ENCODE measurements at places on chromosomes 1 and 21.

GRCh38 chr1:184146202-184146601 is 94.7 kb downstream of the TSEN15 start:
- DNase-seq = no peak

GRCh38 chr1:205245096-205245495 is 17.4 kb downstream of the TMCC2 start:
- DNase-seq = no peak

DNA sequence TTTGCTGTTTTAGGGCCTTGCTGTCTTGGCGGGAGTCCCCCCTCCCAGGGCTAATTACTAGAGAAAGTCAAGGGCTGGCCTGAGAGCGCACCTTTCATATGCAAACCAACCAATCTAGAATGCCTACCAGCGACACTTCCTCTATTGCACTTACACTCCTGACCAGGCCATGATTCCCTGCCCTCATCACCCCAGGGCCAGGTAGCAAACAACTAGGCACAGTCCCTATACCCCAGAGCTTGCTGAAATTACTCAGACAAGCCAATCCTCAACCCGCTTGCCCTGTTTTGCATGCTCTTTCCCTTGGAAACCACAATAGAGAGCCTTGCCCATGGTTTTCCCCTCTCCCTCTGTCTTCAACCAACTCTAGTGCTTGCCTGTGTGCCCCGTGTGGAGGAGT is 70.3 kb downstream of the URB2 start:
- no peak for DNase-seq

DNA sequence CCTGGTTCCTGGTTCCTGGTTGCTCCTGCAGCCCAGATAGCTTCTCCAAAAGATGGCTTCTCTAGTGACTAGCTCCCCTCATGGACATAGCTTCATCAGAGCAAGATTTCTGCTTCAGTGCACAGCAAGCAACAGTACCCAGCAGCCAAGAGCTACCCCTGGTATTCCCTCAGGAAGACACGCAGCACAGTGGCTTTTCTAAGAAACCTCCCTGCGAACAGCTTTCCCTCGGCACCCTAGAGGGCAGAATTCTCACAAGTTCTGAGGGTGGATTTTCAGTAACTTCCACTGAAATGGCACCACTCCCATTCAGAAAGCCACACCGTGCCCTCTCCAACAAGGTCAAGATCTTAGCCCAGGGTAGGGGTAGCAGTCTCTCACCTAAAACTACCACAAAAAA is 128.2 kb downstream of the EIF4G3 start:
- peak; percentile 46 for DNase-seq

DNA sequence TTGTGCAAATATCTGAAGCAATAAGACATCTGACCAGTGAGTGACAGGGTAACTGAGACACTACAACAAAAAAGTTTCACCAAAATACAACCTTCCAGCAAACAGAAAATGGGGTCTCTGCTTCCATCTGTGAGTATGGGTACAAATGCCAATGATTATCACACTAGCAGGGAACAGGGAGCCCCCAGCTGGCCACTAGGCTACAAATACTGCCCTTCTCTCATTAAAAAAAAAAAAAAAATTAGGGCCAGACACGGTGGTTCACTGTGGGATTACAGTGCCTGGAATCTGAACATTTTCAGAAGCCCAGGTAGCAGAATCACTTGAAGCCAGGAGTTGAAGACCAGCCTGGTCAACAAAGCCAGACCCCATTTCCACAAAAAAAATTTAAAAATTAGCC is 48.4 kb upstream of the EDARADD start:
- DNase-seq = peak; percentile 58

DNA sequence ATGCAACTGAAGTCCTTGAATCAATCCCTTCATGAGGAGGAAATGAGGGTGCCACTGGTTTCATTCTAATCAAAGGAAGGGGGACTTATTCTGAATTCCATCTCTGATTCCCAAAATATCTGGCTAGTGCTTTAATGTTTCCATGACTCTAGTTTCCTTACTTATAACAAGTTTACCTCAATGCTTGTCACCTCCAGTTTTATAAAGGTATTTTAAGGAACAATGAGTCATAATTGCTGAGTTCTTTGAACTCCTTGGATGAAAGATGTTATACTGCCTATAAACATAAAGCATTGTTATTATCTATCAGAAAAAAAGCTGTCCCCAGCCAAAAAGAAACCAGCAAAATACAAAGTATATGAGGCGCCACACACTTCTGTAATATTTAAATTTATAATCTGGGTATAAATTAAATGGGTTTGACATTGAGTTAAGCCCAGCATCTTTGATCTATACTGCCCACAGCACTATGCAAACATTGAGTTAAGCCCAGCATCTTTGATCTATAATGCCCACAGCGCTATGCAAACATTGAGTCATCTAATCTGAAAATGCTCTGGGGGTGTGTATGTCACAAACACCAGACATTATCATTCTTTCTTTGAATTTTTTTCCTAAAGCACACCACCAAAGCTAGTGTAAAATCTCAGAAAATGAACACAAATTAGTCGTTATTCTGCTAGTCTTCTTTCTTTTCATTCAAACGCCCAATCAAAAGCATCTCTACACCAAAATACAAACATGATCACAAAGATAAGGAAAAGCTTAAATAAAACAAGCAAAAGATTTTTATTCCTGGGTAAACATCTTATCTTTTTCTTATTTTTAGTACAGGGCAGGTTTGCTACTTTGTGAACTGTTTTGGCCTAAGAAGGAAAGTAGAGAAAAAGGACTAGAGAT is 11.5 kb upstream of the CXADR start:
- no peak for DNase-seq

GRCh38 chr1:31705080-31705866 is 1.5 kb upstream of the COL16A1 start:
- peak; percentile 33 for DNase-seq

DNA sequence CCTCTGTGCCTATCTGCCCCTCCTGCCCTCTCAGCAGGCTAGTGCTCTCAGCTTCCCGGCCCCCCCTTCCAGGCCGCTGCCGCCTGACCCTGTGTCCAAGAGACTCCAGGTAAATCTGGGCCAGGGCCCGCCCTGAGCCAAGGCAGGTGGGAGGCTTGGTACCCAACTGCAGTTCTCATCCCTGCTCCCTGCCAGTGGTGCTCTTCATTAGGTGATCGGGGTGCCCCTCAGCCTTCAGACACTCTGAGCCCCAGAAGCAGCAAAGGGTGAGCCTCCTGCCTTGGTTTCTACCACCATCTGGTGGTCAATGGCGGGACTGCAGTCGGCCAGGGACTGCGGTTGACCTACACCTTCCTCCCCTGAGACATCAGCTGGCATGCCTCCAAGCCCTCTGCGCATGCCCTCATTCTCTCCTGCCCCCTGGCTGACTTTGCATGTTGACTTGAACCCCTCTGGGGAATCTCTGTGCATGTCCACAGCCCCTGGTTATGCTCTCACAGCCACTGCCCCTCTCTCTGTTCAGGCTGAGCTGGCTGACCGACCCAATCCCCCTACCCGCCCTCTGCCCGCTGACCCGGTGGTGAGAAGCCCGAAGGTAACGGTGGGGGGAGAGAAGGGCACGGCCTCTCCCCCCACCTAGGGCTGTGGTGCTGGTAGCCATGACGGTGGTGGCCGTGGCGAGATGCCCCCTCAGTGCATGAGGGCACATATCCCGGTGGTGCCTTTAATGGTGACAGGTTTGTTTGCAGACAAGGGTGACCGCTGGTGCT is 2.0 kb upstream of the EFNA4 start:
- peak; percentile 94 for DNase-seq

Data from SK-MEL-5 (cell line).